ENCODE measurements at places on chromosomes 2 and 18.
A peak's percentile ranks its signal among the peaks of the same experiment; 100 is the strongest.

DNA sequence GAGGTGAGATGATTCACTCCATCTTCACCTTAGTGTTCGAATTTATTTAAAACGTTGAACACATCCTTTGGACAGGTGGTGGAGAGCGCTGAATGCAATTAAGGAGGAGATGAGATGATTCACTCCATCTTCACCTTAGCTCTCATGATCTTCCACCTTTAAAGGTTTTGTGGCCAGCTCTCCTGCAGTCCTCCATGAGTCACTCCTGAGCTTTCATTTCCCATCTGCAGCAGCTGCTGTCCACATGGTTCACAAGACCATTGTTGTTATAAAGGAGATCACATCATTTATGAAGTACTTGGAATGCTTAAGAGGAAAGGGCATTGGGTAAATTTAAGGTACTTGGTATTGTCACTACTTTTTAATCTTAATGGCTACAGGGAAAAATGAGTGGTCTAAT lies 298.5 kb downstream of the PAX3 start:
- DNase-seq = no peak

DNA sequence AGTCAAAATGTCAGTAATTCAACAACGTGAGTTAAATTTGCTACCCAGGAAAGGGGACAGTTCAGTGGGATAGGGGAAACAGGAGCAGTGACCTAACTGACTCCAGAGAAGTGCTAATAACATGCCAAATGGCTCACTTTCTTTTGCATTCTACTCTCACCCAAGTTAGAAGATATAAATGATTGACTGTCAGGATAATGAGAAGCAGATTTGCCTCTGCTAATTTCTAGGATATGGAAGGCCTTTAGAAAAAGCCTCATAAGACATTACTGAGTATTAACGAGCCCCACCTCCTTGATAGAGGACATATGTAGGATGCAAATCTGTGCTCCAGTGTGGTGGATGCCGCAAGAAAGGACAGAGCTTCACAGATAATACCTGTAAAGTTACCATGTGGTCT lies 318.6 kb upstream of the NT5C1B start:
- no peak for DNase-seq

- DNase-seq = no peak
Observed at GRCh38 chr2:63926815-63927214, 85.1 kb downstream of the UGP2 start.

DNA sequence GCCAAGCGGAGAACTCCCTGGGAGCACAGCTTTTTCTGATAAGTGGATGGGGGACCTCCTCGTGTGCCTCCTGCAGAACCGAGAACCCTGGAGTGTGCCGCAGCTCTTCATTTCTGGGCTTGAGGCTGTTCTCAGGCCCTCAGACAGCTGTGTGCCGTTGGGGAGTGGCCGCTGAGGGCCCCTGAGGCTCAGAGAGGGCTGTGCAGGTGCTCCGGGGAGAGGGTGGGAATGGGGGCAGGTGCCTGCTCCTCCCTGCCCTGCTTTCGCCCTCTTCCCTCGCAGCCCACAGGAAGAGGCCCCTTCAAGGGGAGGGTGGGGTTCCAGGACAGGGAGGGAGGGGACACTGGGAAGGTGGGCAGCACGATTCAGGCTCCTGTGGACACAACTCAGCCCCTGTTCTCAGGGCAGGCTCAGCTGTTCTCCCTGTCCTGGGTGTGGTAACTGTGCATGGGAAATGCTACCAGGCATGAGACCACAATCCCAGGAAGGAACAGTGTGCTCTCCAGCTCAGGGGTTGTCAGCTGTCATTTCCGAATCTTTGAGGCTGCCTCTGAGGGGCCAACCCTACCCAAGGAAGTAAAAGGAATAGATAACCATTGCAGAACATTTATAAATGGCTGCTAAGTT lies 11.3 kb downstream of the LCT start:
- peak; percentile 94 for DNase-seq

- no peak for DNase-seq
Observed at GRCh38 chr2:128599700-128600099, 281.0 kb upstream of the HS6ST1 start.

- DNase-seq = no peak
Observed at GRCh38 chr2:166404831-166405568, 29.3 kb upstream of the SCN9A start.

DNA sequence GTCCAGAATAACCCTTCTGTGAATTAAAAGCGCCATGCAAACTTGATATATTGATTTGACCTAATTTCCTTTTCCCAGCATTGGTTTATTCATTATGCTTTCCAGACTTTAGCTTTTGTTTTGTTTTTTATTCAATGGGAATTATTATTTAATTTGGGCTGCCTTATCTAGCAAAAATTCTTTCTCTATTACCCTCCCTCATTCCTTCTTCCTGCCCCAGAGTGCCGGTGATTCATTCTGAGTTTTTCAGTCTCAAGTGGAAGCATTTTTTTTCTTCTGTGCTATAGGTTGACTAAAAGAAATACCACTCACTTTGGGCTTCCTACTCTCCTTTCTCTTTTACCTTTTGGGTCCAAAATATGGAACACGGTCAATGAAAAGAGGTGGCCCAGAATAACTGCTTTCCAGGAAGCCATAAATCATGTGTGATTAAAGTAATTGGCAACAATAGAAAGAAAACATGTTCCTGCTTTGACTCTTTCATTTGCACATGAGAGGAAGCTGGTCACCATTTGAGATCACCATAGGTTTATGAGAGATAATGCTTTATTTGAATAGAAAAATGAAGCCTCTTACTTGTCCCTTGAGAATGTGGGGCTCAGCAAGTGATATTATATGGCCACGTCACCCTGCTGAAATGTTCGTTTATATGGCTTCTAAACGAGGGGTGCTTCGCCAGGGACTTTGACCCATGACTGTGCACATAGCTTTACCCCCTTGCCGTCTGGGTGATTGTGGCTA lies 422.8 kb upstream of the ZEB2 start:
- no peak for DNase-seq

DNA sequence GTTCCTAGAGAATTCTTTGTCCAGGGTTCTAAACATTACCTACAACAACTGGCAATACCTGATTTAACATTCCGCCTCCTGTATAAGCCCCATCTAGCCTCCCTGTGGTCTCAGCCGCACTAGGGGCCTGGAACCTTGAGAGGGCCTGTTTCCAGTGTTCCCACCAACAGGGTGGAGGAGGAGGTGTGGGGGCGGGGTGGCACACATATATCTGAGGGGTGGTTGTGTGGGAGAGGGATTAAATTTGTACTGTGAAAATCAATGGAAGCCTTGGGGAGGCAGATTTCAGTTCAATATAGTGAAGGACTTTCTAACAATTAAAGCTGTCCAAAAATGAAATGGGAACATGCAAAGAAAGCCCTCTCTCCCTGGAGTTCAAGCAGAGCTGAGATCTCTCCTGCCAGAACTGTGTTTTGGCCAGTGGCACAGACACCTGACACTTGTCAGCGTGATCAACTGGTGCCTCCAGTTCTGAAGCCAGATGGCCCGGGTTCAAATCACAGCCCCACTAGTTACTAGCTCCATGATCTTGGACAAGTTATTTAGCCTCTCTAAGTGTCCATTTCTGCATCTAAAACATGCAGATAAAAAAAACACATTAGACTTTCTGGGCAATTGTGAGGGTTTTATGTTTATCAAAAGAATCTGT lies 17.0 kb upstream of the FZD7 start:
- DNase-seq = no peak

DNA sequence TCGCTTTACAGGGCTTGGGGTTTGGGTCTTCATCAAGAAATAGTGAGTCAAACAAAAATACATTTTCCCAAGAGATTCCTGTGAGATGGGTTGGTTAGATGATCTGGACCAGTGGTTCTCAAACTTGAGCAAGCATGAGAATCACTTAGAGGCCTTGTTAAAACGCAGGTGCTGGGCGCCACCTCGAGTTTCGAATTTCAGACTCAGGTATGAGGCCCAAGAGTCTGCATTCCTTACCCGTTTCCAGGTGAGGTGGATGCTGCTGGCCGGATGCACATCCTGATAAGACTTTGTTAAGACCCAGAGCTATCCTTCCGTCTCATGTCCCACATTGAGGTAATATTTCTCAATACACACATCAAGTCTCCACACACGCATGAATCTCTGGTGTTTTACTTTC lies 707.8 kb upstream of the SALL3 start:
- DNase-seq = no peak

DNA sequence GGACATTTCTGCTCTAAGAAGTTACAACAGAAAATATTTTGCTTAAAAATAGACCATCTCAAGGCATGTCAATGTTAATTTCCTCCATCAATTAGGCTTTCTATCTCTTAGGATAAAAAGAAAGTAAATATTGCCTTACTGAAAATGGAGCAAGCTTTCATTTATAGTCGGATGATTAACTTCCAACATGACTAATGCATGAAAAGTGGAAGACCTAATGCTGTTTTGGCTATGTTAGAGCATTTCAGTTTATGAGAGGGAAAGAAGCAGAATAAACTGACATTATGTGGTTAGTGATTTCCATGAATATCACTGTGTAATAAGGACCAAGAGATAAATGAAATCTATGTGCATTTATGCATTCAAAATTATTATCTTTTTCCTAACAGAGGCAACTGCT lies 475.2 kb upstream of the UBE2E3 start:
- no peak for DNase-seq

DNA sequence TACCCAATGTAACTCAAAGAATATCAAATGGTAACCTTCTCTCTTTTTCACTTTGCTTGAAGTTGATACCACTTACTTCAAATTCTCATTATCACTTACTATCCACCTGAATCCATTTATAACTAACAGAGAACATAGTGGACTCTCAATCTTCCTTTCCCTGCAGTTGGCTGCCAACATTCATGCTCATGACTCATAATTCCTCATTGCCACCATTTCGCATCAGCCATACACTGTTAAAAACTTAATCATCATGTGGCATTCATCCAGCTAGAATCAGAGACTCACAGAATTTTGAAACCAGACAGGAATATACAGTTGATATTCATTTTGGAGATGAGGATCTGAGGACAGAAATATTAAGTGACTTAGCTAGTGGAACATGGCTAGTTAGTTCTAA lies 56.8 kb downstream of the SLC4A10 start:
- DNase-seq = no peak

DNA sequence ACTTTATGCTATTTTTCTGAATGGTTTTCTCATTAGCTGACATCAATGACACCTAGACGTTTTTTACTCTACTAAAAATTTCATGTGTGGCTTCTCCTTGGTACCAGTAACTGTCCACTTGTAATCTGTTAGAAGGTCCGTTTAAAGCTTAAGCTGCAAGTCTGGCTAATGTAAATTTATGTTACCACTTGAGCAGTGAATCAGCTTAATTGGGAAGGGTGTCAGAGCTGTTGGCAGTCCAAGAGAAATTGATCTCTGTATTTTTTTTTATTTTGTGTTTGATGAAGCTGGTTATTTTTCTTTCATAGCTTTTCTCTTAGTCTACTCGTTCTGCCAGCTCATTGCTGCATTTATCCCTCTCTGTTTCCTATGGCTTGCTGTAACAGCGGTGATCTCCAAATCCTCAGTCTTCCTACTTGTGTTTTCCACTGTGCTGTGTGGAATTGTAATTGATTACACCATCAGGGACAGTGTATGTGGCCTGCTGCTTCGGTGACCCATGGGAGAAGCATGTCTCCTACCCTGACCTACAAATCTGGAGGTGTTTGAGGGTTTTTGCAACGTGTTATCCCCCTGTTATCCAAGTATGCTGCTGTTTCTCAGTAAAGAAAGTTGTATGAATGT lies 724.2 kb upstream of the REG3G start:
- DNase-seq = no peak

DNA sequence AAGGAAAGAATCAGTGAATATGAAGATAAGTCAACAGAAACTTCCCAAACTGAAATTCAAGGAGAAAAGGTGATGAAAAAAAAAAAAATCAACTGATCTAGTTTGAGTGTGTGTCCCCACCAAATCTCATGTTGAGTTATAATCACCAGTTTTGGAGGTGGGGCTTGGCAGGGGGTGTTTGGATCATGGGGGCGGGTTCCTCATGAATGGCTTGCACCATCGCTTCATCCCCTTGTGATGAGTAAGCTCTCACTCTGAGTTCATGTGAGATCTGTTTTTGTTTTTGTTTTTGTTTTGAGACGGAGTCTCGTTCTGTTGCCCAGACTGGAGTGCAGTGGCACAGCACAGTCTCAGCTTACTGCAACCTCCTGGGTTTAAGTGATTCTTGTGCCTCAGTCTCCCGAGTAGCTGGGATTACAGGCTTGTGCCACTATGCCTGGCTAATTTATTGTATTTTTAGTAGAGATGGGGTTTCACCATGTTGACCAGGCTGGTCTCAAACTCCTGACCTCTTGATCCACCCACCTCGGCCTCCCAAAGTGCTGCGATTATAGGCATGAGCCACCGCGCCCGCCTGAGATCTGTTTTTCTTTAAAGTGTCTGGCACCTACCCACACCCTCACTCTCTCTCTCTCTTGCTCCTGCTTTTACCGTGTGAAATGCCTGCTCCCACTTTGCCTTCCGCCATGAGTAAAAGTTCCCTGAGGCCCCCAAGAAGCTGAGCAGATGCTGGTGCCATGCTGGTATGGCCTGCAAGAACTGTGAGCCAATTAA lies 4.0 kb upstream of the SLC66A2 start:
- no peak for DNase-seq

DNA sequence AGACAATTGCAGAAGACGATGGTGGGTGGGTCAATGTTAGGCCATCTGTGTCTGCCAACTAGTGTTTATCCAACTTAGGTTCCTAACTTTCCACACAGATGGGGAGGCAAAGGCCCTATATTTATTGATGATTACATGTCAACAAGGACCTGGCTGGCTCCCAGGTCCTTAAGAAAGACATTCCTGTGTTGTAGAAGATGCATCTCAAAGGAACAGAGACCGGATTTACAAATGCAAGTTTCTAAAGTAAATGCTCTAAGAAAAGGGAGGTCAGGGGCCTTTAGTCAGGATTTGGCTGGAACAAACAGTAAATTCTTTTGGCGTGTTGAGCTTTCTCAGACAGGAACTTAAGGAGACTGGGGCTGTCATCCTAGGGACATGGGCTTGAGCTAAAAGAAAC lies 175.0 kb downstream of the SH3BP4 start:
- DNase-seq = no peak

GRCh38 chr2:46645681-46646162 lies 166.4 kb downstream of the TMEM247 start:
- no peak for DNase-seq

DNA sequence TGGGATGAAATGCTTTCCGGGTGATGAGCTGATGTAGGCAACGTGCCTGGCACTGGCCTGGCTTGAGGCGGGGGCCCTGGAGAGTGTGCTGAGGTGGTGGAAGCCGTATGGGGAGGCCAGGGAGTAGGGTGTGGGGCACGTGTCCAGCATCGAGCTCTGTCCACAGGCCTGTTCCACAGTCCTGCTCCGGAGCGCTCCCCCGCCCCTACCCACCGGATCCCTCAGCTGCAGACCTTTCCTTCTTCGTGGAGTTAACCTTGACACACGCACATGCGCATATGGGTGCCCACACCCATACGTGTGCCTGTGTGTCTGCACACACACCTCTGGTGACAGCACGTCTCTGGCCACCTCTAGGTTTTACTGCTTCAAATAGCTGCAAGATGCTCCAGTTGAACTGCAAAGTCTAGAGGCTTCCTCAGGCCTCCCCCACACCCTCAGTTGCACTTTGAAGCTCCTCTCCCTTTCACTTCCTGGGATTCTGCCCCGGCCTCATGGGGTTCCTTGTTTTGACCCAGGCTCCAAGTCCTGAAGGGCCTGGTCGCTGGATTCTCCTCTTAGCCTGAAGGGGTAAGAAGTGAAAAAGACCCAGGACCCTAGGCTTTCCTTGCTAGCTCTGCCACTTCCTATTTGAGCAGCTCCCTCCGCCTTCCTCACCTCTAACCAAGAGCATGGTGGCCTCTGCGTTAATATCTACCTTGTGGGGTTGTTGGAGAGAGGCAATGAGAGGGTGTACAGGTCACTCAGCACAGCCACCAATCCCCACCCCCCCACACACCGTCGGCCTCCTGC lies 49.5 kb downstream of the INHBB start:
- no peak for DNase-seq

- DNase-seq = no peak
Observed at GRCh38 chr2:14297340-14297739, 335.2 kb upstream of the LRATD1 start.

Data from DND-41 (cell line).